ENCODE measurements at places on chromosomes 2 and 18. TPM values are rescaled to one million over a fixed set of nuclear protein-coding genes. Genes with fewer than 3 reads are reported as not detected.
A peak's percentile ranks its signal among the peaks of the same experiment; 100 is the strongest.

- DNase-seq = no peak
Measured at GRCh38 chr2:224951723-224952481, 90.4 kb downstream of the DOCK10 start.

- DNase-seq = no peak
Measured at GRCh38 chr2:4964579-4964978, 727.6 kb upstream of the SOX11 start.

- DNase-seq = no peak
Measured at GRCh38 chr2:174623106-174623637, 25.6 kb upstream of the WIPF1 start.

- no peak for DNase-seq
Measured at GRCh38 chr18:51185075-51185474, 12.4 kb downstream of the MEX3C start.

GRCh38 chr2:65722028-65722778 lies 289.8 kb upstream of the SPRED2 start:
- no peak for DNase-seq

- DNase-seq = peak; percentile 25
Measured at GRCh38 chr2:32937602-32938448, 8.9 kb upstream of the LTBP1 start.

DNA sequence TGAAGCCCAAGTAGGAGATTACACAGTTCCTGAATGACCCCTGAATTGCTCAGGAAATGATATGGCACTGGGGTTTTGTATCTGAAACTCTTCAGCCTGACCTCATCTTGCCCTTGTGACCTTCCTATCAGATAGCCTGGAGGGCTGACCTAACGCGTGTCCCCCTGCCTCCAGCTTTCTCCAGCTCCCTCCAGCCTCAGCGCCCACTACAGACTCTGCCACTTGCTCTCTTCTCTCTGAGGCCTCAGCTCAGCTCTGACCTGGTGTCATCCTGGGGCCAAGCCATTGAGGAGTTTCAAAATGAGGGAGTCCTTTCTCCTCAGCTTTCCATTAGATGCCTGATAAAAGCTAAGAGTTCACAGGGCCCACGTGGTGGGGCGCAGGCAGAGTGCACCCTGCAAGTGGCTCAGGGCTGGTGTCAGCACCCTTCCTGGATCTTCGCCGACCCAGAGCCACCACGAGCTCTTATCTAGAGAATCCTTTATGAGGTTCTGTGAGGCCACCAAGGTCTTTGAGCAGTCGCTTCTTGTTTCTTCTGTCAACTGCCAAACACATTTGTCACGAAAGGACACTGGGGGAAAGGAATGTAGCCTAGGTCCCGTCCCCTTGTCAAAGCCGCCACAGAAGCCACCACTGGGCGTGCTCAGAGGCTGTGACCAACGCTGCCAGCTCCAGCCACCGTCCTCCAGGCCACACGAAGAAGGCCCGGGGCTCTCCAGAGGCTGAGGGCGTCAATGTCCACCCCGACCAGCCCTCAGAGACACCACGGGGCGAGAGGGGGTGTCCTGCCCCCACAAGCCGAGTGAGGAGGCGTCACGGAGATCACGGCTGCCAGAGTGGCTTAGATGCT lies 131.3 kb upstream of the GPC1 start:
- DNase-seq = no peak

DNA sequence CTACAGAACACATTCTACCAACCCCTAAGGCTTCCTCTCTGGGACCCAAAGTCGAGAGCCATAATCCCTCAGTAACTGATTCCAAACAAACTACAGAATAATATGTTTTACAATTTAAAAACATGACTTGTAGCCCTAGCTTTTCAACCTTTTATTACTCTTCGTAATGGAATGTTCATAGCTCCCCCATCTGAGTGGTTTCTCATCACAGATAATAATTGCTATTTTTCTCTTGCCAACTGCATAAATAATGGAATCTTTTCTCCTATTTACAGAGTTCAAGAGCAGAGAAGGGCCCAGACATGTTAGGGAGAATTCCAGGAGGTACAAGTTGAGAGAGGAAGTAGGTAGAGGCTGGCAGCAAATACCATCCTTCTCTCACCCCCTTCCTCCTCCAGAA lies 59.9 kb upstream of the CERS6 start:
- DNase-seq = peak; percentile 18

DNA sequence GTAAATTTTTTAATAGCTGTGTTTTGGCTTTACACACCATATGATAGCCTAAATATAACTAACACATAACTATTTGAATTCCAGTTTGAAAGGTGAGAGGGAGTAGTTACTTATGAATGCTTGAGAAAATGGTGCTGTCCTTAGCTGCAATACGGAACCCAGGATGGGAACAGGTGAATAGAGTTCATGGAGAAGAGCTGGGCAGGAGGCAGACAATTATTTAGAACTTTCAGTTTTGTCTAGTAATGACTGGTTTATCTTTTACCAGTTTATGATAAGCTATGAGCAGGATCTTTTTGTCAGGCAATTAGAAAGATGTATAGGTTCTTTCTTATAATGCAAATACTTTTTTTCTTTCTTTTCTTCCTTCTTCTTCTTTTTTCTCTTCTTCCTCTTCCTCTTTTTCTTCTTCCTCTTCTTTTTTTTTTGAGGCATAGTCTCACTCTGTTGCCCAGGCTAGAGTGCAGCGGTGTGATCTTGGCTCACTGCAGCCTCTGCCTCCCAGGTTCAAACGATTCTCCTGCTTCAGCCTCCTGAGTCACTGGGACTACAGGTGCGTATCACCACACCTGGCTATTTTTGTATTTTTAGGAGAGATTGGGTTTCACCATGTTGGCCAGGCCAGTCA lies 25.9 kb downstream of the UBR3 start:
- no peak for DNase-seq

- DNase-seq = no peak
Measured at GRCh38 chr18:45997700-45998151, 30.6 kb upstream of the EPG5 start.

DNA sequence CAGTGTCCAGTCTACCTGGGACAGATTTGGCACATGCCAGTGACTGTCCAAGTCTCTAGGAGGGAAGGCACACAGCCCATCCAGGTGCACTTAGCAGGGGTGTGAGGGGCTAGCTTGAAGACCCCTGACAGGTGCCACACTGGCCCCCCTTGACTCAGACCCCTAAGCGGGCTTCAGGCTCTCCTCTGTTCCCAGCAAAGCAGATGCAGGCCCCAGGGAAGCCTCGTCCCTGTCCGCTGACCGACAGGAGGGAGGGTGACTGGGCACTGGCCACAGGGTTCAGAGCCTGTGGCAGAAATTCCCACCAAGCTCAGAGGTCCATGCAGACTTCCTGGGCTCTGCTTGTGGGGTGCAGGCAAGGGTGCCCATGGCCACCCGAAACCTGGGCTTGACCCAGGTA lies 239.8 kb upstream of the MYT1L start:
- no peak for DNase-seq

DNA sequence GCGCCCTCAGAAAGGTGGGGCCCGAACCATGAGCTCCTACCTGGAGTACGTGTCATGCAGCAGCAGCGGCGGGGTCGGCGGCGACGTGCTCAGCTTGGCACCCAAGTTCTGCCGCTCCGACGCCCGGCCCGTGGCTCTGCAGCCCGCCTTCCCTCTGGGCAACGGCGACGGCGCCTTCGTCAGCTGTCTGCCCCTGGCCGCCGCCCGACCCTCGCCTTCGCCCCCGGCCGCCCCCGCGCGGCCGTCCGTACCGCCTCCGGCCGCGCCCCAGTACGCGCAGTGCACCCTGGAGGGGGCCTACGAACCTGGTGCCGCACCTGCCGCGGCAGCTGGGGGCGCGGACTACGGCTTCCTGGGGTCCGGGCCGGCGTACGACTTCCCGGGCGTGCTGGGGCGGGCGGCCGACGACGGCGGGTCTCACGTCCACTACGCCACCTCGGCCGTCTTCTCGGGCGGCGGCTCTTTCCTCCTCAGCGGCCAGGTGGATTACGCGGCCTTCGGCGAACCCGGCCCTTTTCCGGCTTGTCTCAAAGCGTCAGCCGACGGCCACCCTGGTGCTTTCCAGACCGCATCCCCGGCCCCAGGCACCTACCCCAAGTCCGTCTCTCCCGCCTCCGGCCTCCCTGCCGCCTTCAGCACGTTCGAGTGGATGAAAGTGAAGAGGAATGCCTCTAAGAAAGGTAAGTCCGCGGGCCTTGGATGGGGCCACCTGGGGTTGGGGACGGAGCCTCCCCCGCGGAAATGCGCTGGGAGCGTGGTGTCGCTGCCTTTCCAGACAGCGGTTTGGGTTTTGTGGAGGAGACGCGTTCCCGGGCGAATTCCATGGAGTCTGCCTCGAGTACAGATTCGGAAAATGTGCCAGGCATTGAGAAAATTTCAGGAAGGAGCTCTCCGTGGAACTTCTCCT lies 559 bp downstream of the HOXD1 start:
- no peak for DNase-seq

- DNase-seq = no peak
Measured at GRCh38 chr2:177908182-177908581, 164.4 kb downstream of the PDE11A start.

DNA sequence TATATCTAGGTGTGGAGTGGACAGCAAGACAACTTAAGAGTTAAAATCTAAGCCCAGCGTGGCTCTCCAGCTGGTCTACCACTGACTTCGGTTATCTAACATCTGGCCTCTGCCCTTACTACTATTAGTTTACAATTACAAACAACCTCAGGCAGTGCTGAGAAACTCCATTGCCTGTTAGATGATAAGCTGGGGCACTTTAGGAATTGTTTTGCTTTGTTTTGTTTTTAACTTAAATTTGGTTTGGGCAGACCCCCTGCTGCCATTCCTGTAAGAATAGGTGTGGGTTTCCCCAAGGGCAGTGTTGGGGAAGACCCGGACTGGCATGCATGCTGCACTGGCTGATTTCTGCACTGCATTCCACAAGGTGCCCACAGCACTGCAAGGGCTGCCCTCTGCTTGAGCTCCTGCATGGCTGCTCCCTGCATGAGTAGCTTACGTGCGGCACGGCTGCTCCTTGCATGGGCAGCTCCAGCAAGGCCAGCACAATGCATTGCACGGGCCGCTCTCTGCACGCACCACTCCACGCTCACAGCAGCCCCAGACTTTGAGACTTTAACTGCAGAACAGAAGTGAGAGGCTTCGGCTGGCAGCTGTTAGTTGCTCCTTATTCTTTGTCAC lies 74.2 kb upstream of the SERTAD2 start:
- no peak for DNase-seq

DNA sequence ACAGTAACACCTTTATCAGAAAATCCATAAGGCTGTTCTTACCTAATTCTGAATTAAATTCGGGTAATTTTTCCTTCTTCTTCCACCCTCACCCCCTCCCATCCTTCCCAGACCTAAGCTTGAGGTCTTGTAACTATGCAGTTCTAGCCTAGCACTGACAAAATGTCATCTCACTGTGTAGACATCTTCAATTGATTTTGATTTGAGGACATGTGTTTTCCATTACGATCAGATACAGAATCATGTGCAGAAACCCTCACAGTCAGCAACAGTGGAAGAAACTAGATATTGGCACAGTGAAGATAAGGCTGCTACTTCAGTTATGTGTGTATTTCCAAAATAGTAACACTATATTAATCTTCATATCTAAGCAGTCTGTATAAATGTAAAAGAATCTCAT lies 244.6 kb downstream of the THSD7B start:
- no peak for DNase-seq

DNA sequence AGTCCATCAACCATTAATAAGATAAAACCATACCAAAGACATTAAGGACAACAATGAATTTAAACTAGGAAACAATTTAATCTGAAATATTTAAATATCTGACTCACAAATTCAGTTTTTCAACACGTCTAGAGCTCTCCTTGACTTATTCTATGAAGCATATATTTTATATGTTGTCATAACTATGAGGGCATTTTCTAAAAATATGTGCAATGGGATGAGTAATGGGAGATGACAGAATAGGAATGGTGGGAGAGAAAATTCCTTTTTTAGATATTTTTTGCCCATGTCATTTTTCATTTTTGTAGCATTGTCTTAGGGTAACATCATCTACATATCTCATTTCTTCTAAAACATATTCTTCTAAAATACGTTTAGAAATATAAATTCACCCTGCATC lies 79.2 kb upstream of the CDH2 start:
- DNase-seq = peak; percentile 20

DNA sequence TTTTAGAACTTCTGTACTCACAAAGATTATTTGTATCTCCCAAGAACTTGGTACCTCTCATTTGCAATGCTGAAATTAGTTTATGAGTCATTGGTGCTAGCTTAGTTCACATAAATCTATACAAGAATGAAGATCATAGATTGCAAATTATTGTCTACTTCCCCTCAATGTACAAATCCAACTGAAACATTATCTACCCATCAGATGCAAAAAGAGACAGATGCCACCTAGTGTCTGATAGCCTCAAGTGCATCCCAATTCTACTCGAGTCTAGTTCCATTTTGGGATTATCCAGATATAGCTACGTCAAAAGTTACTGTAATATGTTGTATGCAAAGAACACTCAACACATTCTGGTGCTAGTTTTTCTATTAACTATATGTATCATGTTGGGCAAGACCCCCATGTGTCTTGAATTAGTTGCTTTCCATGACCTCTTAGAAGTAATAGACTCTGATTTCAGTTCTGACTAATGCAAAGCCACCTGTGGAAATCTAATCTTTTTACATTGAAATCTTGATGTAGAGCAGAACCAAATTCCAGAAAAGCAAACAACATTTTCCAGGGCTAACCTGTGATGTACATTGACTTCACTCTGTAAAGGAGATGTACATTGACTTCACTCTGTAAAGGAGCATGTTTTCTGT lies 210.0 kb downstream of the RBM43 start:
- DNase-seq = peak; percentile 63

DNA sequence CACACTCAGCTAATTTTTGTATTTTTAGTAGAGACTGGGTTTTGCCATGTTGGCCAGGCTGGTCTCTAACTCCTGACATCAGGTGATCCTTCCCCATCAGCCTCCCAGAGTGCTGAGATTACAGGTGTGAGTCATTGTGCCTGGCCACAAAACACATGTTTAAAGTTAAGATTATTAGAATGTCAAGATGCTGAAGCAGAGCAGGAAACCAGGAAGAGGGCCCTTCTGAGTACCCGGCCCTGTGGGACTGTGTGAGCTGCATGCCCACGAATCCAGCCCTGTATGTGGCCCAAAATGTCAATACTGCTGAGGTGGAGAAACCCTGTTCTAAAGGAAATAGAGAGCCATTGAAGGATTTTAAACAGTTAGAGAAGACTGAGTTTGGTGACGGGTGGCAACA lies 31.0 kb upstream of the REV1 start:
- DNase-seq = no peak

- DNase-seq = peak; percentile 7
Measured at GRCh38 chr2:212249451-212249850, 289.2 kb downstream of the ERBB4 start.

Gene VPS54
- total RNA-seq = 19.2 TPM

Gene ACMSD
- not detected for total RNA-seq

Gene GRHL1
- total RNA-seq = 0.40 TPM

Gene ABCA12
- total RNA-seq = 0.19 TPM

Gene TUBA4B
- not detected for total RNA-seq

Gene PLCL1
- total RNA-seq = not detected

Gene LOXHD1
- total RNA-seq = not detected

Gene GYPC
- total RNA-seq = 38.4 TPM

Gene MYO7B
- 0.13 TPM for total RNA-seq

Gene HOXD12
- not detected for total RNA-seq

Gene SERPINB4
- total RNA-seq = not detected

Gene EPHA4
- 17.4 TPM for total RNA-seq

Gene DNER
- total RNA-seq = 3.5 TPM

Data from LHCN-M2 (cell line).